ENCODE measurements at places on chromosomes 5 and 9. TPM values are rescaled to one million over a fixed set of nuclear protein-coding genes. Genes with fewer than 3 reads are reported as not detected.

DNA sequence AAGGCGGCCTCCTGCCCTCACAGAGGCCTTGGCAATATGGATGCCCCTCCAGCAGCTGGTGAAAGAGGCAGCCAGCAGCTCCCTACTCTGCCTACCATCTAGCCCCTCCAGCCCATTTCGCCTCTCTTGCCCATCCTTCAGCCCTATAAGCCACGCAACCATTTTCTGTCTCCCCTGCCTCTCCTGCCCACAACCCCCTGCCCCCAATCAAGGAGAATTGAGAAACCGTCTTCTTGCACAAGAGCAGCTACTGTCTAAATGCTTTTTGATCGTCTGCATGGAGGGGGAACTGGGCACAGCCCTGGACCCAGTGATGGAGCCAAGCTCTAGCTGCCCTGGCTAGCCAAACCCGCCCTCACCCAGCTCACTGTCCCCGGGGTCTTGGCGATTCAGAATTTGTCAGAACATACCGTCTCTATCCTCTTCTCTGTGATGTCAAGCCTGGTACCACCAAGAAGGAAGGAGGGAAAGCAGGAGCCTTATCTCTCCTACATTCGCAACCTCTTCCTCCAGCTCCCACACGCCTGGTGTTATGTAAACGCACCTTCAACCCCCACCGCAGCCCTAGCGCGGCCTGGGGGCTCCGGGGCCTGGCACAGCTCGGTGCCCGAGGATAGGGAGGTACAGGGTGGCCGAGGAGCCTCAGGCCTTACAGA, 1.2 kb downstream of the SPRY4 start:
- no peak for DNase-seq

DNA sequence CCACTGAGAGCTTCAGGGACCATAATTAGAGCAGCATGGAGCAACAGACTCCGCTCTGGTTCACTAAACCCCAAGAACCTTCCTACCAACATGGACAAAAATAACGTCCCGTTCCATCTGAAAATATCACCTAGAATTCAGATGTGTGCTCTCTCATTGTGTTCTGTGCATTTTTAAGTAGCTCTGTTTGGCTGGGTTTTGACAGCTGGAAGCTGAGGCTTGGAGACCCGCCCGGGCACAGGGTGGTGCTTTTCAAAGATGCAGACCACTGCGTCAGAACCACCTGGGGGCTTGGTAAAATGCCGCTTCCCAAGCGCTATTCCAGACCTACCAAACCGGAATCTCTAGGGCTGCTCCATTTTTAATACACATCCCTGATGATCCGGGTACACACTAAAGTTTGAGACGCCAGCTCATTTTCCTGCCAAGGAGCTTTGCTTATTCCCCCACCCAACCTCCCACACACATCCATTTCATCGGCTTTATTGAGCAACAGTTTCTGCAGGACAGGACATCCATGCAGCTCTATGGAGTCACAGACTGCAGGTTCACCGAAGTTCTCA, 104.8 kb downstream of the GABBR2 start:
- no peak for DNase-seq

Gene SYK
- total RNA-seq: 534 TPM

DNA sequence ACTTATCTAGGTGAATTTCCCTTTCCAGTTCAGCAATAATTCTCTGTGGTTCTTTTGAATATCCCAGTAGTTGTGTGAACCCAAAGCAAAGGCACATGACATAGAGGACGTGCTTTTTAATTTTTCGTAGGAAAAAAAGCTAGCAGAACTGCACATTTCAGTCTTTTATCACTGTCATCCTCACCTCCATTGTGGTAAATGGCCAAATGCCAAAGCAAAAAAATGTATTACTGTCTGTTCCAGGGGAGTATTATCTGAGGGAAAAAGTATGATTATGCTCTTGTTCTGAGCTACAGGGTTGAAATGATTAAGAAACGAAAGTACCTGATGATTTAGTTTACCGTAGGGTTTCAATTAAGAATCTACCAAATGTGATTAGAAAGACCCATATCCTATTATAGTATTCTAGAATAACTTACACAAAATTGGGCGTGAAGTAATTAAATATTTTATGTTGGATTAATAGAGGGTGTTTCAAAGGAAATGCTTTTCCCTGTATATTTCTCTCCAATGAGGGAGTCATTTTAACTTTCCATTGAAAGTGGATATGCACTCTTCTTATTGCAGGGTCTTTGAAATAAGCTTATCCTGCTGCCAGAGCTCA, 62.7 kb downstream of the CAVIN4 start:
- no peak for DNase-seq

GRCh38 chr9:27206041-27206440, 90.9 kb downstream of the EQTN start:
- no peak for DNase-seq

DNA sequence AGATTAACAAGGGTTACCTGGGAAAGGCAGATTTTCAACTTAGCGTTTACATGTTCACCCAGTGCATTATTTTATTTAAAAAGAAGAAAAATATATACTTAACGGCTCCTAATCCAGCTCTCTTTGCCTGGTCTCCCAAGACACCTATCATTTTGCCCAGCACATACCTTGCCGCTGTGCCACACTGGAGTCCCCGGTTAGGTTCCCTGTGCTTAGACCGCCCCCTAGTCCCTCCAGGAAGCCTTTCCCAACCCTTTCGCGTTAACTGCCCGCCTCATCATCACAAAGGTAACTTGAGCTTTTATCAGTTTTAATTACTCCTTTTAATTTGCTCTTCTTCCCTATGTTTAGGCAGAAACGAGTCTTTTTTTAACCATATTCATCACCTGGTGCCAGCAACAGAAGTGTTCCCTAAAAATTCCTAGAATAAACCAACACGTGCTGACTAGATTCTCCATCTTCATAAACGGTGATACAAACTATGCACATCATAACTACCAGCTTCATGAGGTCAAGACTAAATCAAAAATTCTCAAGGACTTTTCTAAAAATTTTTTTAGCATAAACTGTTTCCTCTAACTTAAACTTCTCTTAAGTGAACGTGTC, 19.7 kb downstream of the DNAJA1 start:
- DNase-seq: peak; percentile 48

Data from transverse colon (tissue), 4 donors.